H1 (cell line): ENCODE measurements at places on chromosomes 5 and 9. TPM values are rescaled to one million over a fixed set of nuclear protein-coding genes. Genes with fewer than 3 reads are reported as not detected.

Gene CCDC171
- total RNA-seq, result 1.9 and 2.3 TPM in 2 replicates

Gene SLC27A6
- total RNA-seq, result 4.0 and 4.5 TPM in 2 replicates

Gene ANKRA2
- 10.3 and 12.6 TPM in 2 replicates for total RNA-seq

Gene LECT2
- not detected in 2 replicates for total RNA-seq

Gene ENTPD2
- 3.2 and 3.8 TPM in 2 replicates for total RNA-seq

Gene GABRA1
- total RNA-seq, result 16.2 and 17.3 TPM in 2 replicates

Gene IL33
- not detected in 2 replicates for total RNA-seq

Gene NKD2
- 6.3 and 7.9 TPM in 2 replicates for total RNA-seq

Gene PPIC
- 9.0 and 10.4 TPM in 2 replicates for total RNA-seq

Gene SLC6A7
- total RNA-seq, result 0.07 TPM in 1 of 2 replicates, not detected in the other

Gene ARSI
- total RNA-seq, result 4.5 TPM in 2 replicates

Gene ANKDD1B
- 0.22 TPM in 1 of 2 replicates, not detected in the other for total RNA-seq

Gene UGT3A1
- total RNA-seq, result 1.5 and 2.4 TPM in 2 replicates

Gene NMUR2
- total RNA-seq, result not detected in 2 replicates

Gene PDLIM4
- 8.3 and 10.7 TPM in 2 replicates for total RNA-seq

Gene GPR150
- not detected in 2 replicates for total RNA-seq

- no peak for DNase-seq
Measured at GRCh38 chr9:134405527-134405926, 79.3 kb downstream of the RXRA start.

DNA sequence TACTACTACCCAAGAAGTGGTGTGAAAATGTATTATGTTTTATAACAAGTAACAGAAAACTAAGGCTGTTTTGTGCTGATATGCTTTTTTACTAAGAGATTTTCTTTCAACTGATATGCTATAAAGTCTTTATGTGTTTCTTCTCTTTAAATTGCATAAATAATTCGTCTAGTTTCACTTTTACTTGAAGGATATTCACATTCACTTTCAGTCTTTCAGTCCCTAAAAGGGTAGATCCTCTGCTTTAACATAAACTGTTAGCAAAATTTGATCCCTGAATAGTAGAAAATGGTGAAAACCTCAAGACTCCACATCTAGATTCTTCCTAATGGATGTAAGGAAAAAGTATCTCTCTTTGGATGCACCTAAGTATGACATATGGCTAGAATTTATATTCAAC is 69.0 kb upstream of the FST start:
- no peak for DNase-seq

DNA sequence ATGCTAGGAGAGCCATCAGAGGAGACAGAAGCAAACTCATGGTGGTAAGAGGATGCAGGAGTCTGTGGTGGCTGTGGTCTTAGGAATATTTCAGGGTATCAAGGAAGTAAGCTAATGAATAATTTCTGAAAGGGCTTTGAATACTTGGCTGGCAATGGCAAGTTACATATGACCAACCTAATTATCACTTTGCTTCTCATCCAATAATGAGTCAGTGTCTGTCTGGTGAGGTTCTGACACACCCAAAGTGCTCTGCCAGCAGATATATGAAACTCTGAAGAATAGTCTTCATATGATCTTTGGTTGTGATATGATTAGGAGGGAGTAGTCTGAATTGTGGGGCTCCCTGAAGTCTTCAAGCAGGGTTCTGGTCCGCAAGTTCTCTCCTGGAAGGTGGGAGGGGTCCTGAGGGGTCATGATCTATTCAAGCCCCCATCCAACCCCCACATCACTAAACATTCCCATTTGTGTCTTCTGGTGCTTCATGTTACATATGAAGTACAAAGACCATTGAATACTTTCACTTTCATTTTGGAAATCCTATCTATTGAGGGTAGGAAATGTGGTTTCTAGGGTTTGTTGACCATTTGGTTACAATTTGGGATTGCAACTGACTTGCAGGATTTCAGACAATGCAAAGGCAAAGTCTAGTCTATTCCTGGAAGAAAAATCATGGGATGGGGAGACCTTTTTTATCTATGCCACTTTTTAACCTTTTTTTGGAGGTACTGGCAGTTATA is 199.9 kb upstream of the CDKN2B start:
- DNase-seq, result no peak

DNA sequence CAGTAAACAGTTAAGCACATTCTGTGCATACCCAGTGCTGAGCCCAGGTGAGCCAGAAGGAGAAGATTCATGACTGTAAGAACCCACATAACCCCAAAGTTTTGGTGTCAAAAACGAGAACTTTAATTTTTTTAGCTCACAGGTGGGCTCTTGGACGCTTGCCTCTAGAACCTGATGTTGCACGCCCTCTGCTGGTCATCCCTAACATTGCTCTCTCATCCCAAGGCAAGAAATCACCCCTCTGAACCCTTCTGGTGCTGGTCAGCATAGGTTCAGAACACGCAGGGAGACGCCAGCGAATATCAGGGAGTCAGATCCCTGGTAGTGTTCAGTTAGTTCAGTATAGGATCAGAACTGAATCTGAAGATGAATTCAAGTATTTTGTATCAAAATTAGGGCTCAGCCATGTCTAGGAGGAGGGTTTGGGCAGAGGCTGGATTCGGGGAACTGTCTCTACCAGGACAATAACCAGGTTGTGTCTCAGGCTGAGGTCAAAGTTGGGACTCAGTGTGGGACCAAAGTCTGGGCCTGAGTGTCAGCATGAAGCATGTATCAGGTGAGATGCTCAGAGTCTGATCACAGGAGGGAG is 4.1 kb upstream of the DNAJB5 start:
- DNase-seq, result peak; percentile 89

- no peak for DNase-seq
Measured at GRCh38 chr9:14111696-14112095, 202.2 kb downstream of the NFIB start.

- no peak for DNase-seq
Measured at GRCh38 chr5:139368613-139369012, 14.5 kb downstream of the SLC23A1 start.

- no peak for DNase-seq
Measured at GRCh38 chr9:104556830-104557634, 11.9 kb upstream of the OR13C8 start.

DNA sequence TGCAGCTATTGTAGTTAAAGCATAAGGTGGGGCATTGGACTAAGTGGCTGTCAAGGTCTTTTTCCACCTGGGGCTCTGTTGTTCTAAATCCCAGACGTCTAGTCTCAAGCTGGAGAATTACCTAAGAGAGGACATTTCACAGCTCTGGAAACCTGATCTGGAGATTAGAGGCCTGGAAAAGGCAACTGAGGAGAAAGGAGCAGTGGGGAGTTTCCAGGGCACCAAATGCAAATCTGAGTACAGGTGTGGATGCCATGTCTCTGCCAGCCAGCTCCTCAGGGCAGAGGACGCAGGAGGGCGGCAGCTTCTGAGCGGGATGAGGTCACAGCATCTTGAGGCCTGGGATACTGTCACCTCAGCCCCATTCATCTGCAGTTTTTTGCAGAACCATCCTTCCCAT is 65.2 kb downstream of the PPARGC1B start:
- no peak for DNase-seq

GRCh38 chr5:137441476-137441875 is 57.6 kb downstream of the SPOCK1 start:
- DNase-seq, result no peak

GRCh38 chr5:137659209-137659608 is 76.7 kb downstream of the KLHL3 start:
- DNase-seq, result no peak

- no peak for DNase-seq
Measured at GRCh38 chr5:119088438-119088837, 17.6 kb downstream of the DMXL1 start.

GRCh38 chr5:36152324-36153297 is 700 bp downstream of the SKP2 start:
- no peak for DNase-seq

DNA sequence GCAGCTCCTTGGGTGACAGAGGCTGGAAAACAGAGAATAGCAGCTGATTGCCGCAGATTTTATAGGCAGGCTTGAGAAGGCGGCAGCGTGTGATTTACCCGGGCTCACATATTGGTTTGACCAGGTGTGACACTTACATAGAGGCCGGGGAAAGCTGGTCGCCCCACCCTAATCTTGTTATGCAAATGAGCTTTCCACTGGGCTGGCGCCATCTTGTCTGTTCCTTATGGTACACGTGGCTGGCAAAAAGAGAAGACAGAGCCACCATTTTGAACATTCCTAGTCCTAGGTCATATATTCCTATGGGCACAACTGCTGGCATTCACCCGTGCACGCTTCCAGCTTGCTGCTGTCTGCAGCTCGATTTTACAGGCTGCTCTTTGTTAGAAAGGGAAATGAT is 11.3 kb upstream of the SPZ1 start:
- peak; percentile 42 for DNase-seq

- DNase-seq, result peak; percentile 5
Measured at GRCh38 chr5:175246242-175246888, 197.6 kb downstream of the DRD1 start.

GRCh38 chr5:42851481-42851880 is 39.8 kb upstream of the SELENOP start:
- no peak for DNase-seq

DNA sequence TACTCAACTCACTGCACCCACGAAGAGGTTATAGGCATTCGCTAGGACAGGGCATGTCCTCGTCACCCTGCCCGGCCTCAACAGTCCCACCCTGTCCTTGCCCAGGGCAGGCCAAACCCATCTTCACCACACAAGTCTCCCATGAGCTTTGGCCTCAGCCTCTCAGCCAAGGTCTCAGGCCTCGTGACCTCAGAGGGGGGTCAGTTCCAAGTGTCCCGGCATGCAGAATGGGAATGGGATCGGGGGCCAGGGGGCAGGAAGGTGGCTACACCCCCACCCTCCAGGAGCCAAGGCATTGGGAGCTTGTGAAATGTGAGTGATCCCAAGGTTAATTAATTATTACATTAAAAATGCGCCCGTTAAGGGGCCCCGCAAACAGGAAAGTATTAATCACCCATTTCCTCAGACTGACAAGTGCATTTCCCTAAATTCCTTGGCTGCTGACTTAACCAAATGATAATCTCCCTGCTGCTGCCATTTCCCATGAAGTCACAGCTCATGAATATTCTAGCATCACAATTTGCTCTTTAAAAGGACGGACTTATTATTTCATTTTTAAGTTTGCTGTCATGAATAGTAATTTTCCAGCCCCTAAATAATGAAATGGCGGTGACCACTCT is 8.0 kb upstream of the UBAC1 start:
- DNase-seq, result no peak

- DNase-seq, result no peak
Measured at GRCh38 chr5:96054311-96055030, 92.8 kb upstream of the ELL2 start.

GRCh38 chr5:14721990-14722656 is 57.6 kb downstream of the OTULIN start:
- no peak for DNase-seq

- DNase-seq, result no peak
Measured at GRCh38 chr9:75197561-75197960, 109.2 kb downstream of the OSTF1 start.

- DNase-seq, result no peak
Measured at GRCh38 chr9:113794721-113795120, 81.4 kb upstream of the ZNF618 start.

- no peak for DNase-seq
Measured at GRCh38 chr9:17318821-17319320, 184.0 kb downstream of the CNTLN start.

GRCh38 chr5:135533794-135534193 is 2.0 kb downstream of the NEUROG1 start:
- DNase-seq, result no peak

- DNase-seq, result no peak
Measured at GRCh38 chr5:176762489-176762888, 47.9 kb upstream of the UNC5A start.

- no peak for DNase-seq
Measured at GRCh38 chr5:71778678-71779276, 59.7 kb downstream of the CARTPT start.

GRCh38 chr9:120869726-120870125 is 7.3 kb downstream of the PHF19 start:
- DNase-seq, result no peak

GRCh38 chr5:428754-429452 is 14.1 kb upstream of the EXOC3 start:
- DNase-seq, result no peak

GRCh38 chr5:96084874-96085506 is 123.3 kb upstream of the ELL2 start:
- no peak for DNase-seq

- DNase-seq, result no peak
Measured at GRCh38 chr9:93008457-93008856, 50.0 kb upstream of the SUSD3 start.

DNA sequence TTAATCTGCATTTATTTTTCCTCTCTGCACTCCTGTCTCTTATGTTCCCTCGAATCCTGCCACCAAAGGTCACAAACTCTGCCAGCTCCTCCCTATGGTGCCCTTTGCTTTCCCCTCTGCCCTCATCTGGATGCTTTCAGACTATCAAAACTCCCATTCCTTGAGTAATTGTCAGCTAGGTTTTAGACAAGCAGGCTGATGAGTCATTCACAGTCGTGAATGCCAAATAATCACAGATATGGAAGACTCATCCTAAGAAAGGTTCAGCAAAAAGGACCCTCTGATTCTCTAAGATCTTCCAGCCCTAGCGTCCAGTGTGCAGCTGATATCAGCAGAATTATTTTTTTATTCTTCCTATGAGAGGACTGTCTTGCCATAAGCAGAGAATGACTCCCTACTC is 104.5 kb upstream of the NUDT12 start:
- DNase-seq, result no peak

DNA sequence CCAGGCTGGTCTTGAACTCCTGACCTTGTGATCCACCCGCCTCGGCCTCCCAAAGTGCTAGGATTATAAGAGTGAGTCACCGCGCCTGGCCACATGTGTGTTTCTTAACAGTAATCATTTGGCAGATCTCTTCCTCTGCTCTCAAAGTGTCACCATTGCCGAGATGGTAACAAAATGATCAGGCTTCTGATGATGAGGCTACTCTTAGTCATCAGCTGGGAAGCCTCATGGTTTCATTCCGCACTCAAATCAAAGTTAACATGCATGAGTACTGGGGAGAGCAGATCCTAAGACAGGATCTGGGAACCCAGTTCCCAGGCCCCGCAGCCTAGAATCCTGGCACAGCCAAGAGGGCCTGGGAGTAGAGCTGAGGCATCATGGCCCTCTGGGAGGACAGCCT is 27.4 kb downstream of the BARHL1 start:
- DNase-seq, result no peak

DNA sequence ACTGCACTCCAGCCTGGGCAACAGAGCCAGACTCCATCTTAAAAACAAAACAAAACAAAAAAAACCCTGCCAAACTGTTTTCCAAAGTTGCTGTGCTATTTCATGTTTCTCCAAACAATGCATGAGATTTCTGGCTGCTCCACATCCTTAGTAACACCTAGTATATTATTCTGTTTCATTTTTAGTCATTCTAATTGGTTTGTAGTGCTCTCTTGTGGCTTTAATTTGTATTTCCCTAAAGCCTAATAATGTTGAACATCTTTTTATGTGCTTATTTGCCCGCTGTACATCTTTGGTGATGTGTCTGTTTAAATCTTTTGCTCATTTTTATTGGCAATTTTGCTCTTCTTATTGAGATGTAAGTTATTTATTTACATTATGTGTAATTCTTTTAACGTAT is 18.4 kb upstream of the TTC1 start:
- no peak for DNase-seq
